ENCODE measurements at places on chromosomes 5 and 9.

GRCh38 chr5:79020861-79021561 lies 35.9 kb upstream of the ARSB start:
- DNase-seq, result peak; percentile 70

- no peak for DNase-seq
Measured at GRCh38 chr9:84636436-84636835, 33.1 kb upstream of the NTRK2 start.

GRCh38 chr9:93663877-93664548 lies 87.6 kb downstream of the PHF2 start:
- no peak for DNase-seq

- no peak for DNase-seq
Measured at GRCh38 chr5:132812781-132813598, at the start of gene SOWAHA. SOWAHA (plus strand) TSS chr5:132813302; CDS start chr5:132813622, 320 bp downstream.

DNA sequence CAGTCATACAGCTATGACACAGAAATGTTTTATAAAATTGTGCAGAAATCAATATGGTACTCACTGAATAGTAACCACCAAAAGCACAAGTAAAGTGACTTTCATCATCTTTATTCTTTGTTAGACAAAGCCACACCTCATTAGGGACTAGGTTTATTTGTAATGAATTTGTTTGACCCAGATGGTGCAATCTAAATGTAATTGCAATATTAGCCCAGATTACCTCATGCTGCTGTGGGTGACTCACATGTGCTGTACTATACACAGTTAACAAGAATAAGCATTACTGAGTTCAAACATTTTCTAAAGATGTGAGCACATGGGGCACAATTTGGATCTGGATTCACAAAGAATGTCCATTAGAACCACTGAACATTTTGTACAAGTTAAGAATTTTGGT lies 759.3 kb upstream of the TYRP1 start:
- no peak for DNase-seq

- no peak for DNase-seq
Measured at GRCh38 chr5:30994176-30994575, 199.3 kb upstream of the CDH6 start.

- DNase-seq, result no peak
Measured at GRCh38 chr9:122370869-122371755, at the start of gene PTGS1. PTGS1 (plus strand) TSS chr9:122371024; CDS start chr9:122371085, 61 bp downstream.

DNA sequence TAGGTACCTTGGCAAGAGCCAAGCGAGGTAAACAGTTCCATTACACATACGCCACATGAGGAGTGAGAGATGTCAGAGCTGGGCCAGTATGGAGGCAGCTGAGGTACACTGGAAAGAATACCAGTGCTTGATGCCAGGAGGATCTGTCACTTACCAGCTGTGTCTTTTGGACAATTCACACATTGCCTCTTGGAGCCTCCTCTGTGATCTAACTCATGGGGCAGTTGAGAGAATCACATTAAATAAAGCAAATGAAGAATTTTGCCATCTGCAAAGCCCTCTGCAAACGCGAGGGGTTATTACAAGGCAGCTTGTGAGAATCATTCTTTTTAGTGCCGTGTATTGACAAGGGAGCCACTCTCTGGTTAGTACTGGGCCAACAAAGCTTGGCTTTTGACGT lies 429.7 kb upstream of the KLF4 start:
- DNase-seq, result no peak

All from SK-MEL-5 (cell line).